ENCODE measurements at places on chromosomes 7 and 10.

DNA sequence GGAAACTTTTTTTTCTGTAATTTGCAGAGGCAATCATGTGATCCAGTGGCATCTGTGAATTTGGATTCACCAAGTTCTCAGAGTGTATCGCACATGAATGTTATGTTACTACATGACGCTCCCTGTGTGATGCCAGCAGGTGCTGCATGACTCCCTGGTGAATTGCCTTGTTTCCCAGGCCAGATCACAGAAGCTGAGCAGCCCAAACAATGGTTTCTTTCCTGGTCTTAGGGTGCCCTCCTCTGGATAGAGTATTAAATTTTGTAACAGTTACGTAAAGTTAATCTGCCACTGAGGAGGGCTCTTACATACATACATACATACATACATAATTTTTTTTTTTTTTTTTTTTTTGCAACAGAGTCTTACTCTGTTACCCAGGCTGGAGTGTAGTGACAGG, 3.6 kb downstream of the ZSCAN21 start:
- DNase-seq, result peak; percentile 40

- peak; percentile 81 for DNase-seq
Observed at GRCh38 chr10:114876602-114877300, 55.2 kb downstream of the FHIP2A start.

DNA sequence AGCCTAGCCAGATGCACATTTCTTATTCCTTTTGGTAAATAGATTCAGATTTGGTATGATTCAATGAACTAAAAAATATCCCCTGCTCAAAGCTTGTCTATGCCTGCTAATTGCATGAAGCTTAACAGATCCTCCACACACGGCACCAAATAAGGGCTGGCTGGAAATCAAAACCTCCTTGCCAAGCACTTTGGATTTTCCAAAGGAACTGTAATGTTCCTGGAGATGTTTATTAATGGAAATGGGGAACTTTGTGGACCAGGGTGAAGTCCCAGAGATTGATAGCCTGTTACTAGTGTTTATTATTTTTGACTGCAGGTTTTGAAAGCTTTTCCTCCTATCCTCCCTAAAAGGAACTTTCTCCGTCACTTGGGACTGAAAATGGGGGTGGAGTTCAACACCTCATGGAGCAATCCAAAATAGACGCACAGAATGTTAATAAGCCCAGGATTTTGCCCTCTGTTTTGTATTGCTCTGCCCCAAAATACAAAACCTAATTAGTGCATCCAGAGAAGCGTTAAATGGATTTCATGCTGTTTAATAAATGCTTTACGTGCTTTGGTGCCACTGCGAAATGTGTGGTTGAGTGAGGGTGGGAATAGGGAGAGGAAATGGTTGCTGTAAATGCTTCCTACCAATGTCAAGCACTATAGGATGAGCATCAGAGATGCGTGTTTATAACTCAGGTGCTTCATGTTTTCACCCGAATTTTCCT, 1027.7 kb downstream of the LRMDA start:
- no peak for DNase-seq

DNA sequence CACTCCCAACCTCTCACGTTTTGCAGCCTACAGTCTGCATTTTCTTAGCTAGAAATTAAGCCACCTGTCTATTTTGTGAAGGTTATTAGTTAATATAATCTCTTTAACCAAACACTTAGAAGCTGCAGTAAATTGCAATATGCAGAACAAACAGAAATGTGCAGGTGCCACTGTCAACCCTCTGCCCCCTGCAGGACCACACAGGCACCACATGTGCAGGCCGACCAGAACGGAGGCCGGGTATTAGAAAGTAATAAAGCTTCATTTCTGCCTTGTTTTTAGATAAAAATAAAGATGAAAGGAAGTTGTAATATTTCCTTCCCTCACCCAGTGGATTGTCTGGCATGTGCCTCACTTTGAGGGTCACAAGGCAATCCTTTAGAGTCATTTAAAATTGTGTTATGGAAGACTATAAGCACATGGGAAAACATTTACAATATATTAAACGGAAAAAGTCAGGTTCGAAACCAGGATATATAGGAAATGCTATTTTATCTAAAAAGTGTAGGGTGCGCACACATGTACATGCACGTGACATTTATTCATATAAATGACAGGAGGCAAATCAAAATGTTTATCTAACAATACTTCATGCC, 158.2 kb downstream of the ARHGAP12 start:
- DNase-seq, result peak; percentile 30

DNA sequence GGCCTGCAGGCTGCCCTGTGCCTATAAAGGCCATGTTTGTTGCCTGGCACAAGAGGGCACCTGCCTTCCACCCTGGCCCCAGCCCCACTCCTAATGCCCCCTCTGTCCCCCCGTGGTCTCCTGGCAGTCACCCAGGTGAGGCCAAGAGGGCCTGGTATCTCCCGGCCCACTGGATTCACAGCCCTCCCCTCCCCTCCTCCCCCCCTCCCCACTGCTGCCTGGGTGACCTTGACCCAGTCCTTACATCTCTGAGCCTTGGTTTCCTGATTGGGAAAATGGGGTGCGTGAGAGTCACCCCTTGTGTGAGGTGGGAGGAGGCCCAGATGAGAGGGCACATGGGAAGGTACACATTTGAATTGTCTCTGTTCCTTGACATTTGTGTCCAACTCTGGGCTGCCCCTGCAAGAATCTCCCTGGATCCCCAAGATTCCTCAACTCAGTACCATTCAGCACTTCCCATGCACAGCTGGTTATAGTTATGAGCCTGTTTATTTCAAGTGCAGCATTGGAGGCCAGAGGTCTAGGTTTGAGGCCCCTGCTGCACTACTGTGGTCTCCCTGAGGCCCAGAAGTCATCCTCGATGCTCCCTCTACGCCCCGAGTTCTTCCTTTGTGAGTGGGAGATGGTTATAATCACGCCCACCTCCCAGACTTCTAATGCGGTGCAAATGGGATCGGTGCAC, 58.9 kb downstream of the TMEM270 start:
- DNase-seq, result no peak

DNA sequence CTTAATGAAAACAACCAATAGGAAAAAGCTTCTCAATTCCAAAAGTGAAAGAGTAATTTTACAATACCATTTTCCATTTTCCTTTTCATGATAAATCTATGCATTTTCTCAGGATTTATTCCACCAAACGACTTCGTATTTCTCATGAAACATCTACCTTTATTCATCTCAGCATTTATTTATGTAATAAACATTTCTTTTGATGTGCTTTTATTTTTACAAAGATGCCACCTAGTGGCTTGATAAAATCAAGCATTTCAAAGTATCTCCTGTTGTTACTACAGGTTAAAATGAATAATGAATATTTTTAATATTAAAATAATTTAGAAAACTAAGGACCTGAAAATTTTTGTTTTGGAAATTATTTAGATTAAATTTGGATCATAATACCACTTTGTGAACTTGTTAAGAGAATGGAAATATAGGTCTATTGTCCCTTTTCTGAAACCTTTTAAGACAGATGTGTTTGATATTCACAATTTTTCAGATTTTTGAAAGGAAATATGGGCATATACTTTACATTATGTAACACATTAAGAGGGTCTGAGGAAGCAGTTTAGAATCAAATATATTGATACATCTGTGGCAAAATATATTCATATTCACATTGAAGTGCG, 2.7 kb upstream of the IQUB start:
- no peak for DNase-seq

DNA sequence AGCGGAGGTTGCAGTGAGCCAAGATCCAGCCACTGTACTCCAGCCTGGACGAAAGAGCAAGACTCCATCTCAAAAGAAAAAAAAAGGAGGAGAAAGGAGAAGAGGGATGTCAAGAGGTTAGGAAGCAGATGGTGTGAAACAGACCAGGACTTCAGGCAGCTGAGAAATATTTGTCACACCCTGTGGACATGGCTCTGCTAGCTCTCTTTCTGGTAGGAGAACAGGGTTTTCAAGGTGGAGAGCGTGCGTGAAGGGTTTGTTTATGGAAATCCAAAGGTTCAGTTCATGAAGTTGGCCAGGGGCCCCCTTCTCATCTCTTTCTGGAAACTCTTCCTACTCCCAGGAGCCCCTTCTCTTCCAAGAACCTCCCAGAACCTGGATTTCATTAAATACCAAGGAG, 110.8 kb upstream of the GALNT17 start:
- no peak for DNase-seq

GRCh38 chr10:3248526-3249306, 76.1 kb upstream of the PITRM1 start:
- no peak for DNase-seq

DNA sequence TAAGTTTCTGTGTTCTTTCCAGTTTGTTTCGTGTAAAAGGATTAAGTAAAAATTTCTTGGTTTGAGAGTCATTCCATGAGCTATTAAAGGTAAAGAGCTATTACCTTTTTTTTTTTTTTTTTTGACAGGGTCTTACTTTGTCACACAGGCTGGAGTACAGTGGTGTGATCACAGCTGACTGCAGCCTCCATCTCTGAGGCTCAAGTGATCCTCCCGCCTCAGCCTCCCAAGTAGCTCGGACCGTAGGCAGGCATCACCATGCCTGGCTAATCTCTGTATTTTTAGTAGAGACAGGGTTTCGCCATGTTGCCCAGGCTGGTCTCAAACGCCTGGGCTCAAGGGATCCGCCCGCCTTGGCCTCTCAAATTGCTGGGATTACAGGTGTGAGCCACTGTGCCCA, 1.4 kb downstream of the SMKR1 start:
- DNase-seq, result no peak

DNA sequence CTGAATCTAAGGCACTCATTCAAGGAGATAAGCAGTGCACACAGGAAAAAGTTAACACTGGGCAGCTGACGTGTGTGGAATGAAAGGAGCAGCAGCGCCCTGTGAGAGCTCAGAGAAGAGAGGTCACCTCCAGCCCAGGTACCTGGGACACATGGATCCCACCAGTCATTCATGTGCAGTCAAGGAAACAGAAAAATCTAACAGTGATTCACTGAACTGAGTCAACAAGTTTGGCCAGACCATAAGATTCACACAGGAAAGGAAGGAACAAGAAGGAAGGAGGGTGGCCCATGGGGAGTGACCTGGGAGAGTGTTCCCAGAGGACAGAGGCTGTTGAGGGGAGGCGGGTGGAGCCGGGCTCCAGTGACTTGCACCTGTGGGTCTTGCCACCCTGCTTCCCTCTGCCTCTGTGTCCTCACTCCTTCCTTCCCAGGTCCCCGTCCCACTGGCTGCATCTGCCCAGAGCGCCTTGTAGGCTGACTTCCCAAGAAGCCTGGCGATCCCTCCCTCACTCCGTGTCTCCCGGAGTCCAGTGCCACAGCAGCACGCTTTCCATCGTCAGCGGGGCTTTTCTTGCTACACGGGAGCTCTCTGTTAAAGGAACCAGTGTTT, 27.7 kb downstream of the RNF32 start:
- no peak for DNase-seq

DNA sequence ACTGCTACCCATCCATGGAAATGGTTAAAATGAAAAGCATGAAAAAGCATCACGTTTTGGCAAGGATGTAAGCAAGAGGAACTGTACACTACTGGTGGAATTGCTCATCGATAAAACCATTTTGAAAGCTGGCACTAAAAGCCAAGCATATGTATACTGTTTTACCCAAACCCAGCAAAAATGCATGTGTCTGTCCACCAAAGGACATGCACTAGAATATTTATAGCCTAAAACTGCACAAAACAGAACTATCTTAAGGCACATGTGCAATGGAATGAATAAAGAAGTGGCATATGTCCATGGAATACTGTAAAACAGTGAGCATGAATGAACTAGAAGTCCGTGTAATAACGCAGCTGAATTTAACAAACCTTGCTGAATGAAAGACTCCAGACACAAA, 22.9 kb downstream of the RBAK start:
- no peak for DNase-seq

DNA sequence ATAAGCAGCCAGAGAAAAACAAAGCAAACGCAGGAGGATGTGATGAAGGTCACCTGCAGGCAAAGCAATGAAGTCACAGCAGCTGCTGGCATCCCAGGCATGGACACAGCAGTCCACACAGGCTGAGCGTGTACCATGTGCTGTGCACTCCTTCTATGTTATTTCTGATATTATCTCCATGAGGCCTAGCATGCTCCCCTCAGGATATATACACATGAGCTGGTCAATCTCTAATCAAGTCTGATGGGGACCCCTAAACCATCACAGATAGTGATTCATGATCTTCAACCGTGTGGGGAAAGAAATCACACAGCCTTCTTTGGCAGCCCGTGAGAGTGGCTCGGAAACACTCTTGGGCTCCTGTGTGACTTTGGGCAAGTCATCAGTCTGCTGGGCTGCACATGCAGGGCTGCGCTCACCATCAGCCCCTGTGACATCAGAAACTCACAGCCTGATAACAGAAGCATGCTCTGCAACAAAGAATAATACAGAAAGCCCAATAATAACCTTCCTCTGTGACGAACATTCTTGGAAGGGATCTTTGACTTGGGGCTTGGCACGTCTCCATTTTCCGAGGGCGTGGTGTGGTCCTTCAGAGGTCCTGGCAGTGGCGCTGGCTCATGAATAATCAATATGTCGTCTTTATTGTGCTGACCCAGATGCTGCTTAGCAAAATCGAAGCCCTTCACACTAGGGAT, 83.0 kb upstream of the ATP6V0A4 start:
- no peak for DNase-seq

- DNase-seq, result no peak
Observed at GRCh38 chr7:4681218-4681851, 760 bp upstream of the FOXK1 start.

GRCh38 chr7:102012941-102013461, 195.6 kb downstream of the CUX1 start:
- no peak for DNase-seq

DNA sequence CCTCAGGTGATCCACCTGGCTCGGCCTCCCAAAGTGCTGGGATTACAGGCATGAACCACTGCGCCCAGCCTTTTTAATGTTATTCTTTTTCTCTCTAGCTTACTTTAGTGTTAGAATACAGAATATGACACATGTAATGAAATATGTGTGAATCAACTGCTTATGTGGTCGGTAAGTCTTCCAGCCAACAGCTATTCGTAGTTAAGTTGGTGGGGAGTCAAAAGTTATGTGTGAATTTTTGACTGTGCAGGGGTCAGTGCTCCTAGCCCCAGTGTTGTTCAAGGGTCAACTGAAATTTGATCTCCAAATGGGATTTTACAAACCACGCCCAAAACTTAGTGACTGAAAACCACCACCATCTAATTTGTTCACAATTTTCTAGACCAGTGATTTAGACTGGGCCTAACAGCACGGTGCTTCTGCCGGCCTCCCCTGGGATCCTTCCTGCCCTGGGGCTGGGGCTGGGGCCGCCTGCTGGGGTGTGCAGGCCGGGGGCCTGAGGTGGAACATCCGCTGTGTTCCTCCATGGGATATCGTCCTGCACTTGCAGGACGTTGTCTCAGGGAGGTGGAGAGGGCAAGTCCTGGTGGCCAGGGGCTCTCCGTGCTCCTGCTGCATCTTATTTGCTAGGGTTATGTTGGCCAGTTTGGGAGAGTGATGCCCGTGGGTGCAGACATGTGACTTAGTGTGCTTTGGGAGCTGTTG, 24.5 kb upstream of the GRB10 start:
- DNase-seq, result no peak

DNA sequence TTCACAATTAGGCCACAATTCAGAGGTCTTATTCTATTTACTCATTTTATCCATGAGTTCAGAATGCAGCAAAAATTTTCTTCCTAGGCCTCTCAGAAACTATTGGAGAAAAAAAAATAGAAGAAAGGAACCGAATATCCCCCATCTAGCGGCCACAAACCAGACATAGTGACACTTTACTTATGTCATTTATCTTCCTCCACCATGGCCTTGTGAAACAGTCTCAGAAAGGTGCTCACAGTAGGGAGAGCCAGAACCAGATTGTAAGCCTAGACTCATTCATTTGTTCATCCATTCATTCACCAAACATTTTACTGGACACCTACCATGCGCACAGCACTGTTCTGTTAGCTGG, 16.0 kb downstream of the CREB3L2 start:
- DNase-seq, result no peak

- no peak for DNase-seq
Observed at GRCh38 chr7:24701261-24702235, 55.7 kb downstream of the GSDME start.

- DNase-seq, result no peak
Observed at GRCh38 chr10:19719284-19719683, 96.9 kb upstream of the PLXDC2 start.
